Muscle of leg (tissue), 16 donors: ENCODE measurements at places on chromosomes 16 and 17. TPM values are rescaled to one million over a fixed set of nuclear protein-coding genes. Genes with fewer than 3 reads are reported as not detected.

DNA sequence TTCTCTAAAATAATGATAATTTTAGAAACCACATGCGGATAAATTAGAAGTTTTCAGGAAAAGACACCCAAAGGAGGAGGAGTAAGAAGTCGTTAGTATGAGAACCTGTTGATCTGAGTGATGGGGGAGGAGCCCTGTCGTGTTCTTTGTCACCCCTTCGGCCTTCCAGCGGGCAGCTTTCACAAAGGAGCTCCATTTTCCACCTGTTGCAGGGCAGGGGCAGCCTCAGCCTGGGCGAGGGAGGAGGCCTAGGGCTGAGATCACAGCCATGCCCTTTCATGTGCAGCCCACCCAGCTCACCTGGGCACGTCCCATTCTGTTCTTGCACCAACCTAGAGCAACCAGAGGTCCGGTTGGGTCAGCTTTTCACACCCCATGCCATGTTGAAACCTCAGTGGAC, 5.3 kb downstream of the DUSP14 start:
- no peak for DNase-seq

KRT33A gene
- not detected for polyA plus RNA-seq

GRCh38 chr17:9513266-9513665, 62.4 kb downstream of the STX8 start:
- DNase-seq: no peak

FBXO39 gene
- polyA plus RNA-seq: not detected

DNA sequence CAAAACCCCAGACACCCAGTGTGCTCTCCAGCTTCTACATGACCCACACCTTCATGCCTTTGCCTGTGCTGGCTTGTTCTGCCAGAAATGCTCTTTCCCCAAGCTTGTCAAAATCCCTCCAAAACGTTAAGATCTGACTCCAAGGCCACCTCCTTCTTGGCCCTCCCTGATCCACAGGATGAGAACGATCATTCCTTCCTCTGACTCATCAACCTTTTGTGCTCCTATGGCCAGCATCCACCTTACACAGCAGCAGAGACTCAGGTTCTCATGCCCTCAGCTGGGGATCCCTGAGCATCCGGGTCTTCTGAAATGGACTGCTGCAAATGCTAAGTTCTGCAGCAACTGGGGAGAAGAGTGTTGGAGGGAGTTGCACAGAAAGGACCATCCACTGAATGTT, 2.9 kb downstream of the ZBTB4 start:
- DNase-seq: peak; percentile 24
